ENCODE measurements at places on chromosomes 11 and 22.
A peak's percentile ranks its signal among the peaks of the same experiment; 100 is the strongest.

GRCh38 chr11:124535552-124536232, 7.8 kb downstream of the OR8B12 start:
- no peak for DNase-seq

DNA sequence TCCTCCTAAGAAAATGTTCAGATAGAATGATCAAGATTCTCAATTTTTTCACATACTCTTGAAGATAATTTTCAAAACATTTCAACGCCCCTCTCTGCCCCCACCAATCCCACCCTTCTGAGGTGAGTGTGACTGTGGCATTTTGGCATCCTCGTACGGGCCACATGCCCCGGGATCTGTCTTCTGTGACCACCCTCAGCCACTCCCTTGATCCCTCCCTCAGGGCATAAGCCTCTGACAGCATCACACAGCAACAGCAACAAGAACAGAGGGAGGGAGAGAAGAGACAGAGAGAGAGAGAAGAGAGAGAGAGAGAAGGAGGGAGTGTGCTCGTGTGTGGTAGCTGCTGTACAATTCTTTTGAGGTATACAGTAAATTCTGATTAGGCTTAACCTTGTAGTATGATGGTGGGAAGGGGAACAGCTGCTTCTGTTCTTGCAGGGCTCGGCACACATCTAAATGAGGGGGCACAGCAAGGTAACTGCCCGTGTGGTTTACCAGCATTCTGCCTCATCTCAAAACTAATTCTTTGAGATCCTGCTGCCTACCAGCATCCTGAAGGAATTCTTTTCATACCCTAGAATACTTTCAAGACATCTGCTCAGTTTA, 21.4 kb downstream of the SCUBE2 start:
- no peak for DNase-seq

GRCh38 chr11:3050386-3051195, 6.6 kb downstream of the CARS1 start:
- DNase-seq: no peak

- no peak for DNase-seq
These were observed 31.5 kb downstream of the SLC35F2 start for GRCh38 chr11:107827041-107827440.

DNA sequence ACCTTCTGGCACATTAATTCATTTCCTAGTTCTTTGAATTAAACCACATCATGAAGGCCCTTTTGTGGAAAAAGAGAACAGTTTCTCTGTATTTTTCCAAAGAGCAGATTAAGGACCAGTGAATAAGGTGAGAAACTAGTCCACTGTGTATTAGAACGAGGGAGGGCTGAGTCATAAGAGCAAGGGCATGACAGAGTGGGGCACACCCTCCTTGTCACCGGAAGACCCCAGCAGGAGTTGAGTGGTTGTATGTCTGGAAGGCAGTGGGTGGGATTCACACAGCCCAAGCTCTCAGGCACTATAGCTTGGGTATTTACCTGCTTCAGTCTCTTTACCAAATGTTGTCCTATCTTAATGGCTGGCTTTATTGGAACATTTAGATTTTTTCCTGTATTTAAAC, 86.8 kb downstream of the BMAL1 start:
- DNase-seq: no peak

- no peak for DNase-seq
These were observed 87.5 kb downstream of the TP53I11 start for GRCh38 chr11:44863231-44863630.

- DNase-seq: no peak
These were observed 325.9 kb downstream of the MIAT start for GRCh38 chr22:26983311-26983710.

DNA sequence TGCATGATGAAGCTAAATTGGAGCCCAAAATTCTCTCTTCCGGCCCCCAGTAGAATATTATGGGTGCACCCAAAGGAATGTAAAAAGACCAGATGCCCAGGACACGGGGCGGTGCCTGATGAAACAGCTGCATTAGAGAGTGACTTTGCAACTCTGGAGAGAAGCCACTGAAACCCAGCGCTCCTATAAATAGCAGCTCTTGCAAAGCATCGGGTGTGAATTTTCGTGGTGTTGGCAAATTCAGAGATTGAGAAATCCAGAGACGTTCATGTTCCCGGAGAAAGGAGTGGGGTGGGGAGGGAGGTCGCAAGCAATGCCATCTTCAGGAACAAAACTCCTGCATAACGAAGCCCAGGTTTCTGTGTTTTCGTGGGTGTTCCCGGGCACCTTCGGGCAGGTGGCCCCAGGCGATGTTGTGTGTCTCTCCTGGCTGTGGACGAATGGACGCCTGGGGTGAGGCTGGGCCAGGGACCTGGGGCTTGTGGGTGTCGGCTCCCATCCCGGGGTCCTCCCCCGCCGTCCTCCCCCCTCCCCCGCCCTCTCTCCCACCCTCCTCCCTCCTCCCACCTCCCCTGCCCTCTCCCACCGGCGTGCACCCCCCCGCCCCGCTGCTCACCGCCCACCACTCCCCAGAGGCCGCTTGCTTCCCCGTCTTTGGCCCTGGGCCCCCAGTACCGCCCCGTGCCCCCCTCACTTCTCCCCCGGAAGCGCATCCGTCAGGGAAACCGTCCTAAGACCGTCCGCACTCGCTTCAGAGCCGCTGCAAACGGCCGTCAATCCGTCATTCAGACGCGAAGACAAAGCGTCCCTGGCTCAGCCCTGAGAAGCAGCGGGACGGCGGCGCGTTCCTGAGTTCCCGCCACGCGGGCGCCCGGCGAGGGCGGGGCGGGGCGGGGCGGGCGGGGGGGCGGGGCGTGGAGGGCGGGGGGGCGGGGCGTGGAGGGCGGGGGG, 26.7 kb upstream of the TOLLIP start:
- no peak for DNase-seq

GRCh38 chr11:84884836-84885235, 742.3 kb downstream of the DLG2 start:
- DNase-seq: no peak

DNA sequence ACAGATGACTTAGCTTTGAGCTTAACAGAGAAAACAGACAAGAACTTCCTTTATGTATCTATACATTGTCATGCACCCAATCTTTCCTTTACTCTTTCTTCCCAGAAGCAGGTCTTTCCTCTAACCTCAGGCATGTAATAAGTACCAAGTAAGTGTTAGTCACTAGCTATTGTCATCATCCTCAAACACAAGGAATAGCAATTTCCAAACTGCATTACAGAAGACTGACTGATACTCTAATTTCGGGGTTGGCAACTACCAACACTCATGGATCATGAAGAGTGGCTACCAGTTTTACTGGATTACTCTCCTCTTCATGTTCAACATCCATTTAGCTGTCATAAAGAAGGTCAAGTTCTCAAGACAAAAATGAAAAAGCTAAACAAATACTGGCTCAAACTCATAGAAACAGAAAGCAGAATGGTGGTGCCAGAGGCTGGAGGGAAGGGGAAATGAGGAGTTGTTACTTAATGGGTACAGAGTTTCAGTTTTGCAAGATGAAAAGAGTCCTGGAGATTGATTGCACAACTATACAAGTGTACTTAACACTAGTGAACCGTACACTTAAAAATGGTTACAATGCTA, 111.6 kb downstream of the SIK3 start:
- DNase-seq: no peak

GRCh38 chr11:96098511-96099241, 174.8 kb upstream of the MTMR2 start:
- DNase-seq: no peak

- DNase-seq: no peak
These were observed 13.2 kb upstream of the FXYD2 start for GRCh38 chr11:117837791-117838190.

GRCh38 chr11:128422576-128423370, 164.6 kb downstream of the ETS1 start:
- DNase-seq: peak; percentile 71

GRCh38 chr22:49197505-49197904, 630.2 kb downstream of the BRD1 start:
- DNase-seq: no peak

DNA sequence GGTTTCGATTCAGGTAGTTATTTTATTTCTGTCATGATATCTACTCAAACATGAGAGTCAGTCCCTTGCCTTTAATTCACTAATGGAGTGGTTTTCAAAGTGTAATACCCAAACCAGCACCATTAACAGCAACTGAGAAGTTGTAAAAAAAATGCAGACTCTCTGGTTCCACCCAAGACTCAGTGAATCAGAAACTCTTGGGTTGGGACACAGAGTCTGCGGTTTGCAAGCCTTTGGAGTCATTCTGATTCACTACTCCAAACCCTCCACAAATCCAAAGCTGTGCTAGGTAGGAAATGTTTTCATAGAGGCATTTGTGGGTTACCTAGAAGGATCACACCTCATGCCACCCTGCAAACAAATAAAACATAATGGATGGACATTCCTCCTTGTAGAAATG, 340.1 kb downstream of the NTM start:
- DNase-seq: no peak

GRCh38 chr22:20550851-20551744, 43.7 kb downstream of the MED15 start:
- peak; percentile 43 for DNase-seq

DNA sequence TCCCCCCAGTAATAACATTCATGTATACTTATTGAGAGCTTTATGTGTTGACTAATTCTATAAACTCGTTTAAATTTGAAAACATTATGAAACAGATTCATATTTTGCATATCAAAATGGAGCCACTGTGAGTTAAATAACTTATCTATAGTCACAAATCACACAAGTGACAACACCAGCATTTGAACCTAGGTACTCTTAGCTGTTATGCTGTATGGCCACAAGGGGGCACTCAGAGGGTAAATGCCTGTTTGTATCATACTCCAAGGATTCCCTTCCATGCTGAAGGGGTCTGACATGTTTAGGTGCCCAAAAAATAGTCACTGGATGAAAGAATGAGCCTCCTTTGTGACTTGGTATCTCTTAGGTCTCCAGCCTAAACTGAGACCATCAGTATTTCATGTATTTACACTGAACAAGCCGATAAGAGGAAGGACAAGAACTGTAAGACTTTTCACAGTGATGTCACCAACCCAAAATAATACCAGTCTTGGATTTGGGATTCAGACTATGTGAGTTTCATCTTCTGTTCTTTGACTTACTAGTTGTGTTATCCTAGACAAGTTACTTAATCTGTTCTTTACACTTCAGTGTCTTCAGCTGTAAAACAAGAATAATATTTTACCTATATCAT, 12.2 kb upstream of the OR52D1 start:
- no peak for DNase-seq

- no peak for DNase-seq
These were observed 411.0 kb upstream of the NARS2 start for GRCh38 chr11:78985663-78986062.

- DNase-seq: no peak
These were observed 166.8 kb upstream of the MTMR2 start for GRCh38 chr11:96090711-96091110.

- no peak for DNase-seq
These were observed 92.3 kb downstream of the GAB2 start for GRCh38 chr11:78325274-78325781.

GRCh38 chr22:20955548-20955947, 11.5 kb upstream of the AIFM3 start:
- no peak for DNase-seq

GRCh38 chr11:36578458-36578857, 10.7 kb downstream of the RAG1 start:
- DNase-seq: no peak

DNA sequence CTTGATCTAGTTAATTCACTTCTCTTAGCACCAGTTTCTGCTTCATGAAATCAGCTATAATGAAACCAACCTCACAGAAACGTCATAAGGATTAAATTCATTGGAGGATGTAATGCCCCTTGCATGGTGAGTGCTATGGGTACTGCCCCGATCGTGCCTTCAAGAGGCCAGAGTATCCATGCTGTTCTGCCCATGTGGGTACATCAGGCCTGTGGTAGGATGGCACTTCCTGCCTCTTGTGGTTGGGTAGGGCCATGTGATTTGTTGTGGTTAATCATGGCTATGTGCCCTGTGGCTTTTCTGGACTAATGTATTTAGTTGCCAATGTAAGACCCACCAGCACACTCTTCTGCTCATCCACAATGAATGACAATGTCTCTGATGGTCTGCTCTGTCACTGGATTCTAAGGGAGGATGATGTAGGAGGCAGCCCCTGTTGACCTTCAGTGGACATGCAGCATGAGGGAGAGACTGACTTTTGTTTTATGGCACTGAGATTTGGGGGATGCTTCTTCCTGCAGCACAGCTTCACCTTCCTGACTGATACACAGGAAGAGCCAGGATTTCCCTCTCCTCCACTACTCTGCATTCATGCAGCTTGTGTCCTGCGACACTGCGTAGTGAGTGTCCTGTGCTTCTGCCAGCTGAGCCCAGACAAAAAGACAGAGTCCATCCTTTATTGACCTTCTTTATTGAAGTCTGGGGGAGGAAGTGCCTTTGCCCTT, 66.2 kb downstream of the DHCR7 start:
- DNase-seq: no peak

DNA sequence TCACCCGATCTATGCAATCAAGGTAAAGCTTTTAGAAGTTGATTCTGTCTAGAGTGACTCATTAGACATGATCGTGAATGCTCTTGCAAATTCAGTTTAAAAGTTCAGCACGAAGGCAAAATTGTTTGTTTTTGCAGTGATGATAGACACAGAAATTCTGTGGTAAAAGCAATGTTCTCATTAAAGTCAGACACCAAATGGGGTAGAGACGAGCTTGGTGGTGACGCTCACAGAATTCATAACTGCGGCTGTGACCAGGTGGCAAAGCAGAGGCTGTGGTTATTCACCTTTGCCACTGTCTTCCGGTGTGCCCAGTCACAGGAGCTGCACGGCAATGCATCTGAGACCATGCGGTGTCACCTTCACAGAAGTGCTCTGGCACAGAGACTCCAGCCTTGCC, 83.4 kb downstream of the WNT7B start:
- DNase-seq: no peak

DNA sequence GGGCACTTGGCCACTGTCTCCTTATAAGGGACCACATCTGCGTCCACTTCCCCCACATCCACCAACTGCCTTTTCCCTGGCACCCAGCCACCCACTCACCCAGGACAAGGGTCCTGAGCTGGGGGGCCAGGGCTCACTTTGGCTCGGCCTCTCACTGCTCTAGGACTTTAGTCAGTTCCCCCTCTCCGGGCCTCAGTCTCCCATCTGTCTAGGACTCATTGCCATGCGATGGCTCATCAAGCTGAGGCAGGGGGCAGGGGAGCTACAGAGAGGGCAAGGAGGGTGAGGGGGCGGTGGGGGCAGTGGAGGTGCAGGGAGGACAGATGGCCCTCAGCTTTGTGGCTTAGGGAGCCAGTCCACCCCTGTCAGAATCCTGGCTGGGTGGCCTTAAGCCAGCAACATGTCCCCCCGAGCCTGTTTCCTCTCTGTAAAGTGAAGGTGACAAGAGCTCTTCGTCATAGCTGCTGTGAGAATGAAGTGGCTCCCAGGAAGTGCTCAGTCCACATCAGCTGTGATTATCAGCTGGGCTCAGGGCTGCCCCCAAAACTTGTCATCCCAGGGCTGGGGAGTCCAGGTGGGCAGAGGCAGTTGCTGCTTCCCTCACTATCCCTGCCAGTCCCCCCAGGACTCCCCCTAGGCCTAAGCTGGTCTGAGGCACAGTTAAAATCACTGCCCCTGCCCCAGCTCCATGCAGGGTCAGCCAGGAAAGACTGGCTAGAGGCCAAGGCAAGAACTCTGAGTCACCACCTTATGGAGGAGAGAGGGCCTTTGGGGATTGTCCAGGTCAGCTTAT, 14.9 kb downstream of the RAC2 start:
- DNase-seq: no peak
